ENCODE measurements at places on chromosomes 7 and 10.

DNA sequence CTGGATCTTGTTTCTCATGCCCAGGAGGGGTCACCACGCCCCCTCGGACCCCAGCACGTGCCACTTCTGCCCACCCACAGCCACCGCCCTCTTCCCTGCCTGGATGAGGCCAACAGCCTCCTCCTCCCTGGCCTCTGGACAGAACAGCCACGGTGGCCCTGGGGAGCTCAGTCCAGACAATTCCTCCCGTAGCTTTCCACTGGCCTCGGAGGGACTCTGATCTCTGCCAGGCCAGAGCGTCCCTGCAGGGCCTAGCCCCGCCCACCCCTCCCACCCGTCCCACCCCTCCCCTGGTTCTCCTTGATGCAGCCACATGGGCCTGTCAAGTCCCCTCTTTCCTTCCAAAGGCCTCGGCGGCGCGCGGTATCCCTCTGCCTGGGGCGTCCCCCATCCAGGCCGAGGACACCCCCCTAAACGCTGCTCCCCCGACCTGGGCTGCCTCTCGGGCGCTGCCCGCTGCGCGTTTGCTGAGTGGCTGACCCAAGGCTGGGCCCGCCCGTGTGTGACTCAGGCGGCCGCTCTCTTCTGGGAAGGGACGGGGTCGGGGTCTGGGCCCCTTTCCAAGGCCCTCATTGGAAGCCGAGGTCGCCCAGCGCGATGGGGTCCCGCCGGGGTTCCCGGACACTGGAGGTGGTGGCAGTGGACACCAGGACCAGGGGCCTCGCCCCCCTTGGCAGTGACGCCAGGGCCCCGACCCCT is 557 bp downstream of the TMEM120A start:
- peak; percentile 25 for DNase-seq

DNA sequence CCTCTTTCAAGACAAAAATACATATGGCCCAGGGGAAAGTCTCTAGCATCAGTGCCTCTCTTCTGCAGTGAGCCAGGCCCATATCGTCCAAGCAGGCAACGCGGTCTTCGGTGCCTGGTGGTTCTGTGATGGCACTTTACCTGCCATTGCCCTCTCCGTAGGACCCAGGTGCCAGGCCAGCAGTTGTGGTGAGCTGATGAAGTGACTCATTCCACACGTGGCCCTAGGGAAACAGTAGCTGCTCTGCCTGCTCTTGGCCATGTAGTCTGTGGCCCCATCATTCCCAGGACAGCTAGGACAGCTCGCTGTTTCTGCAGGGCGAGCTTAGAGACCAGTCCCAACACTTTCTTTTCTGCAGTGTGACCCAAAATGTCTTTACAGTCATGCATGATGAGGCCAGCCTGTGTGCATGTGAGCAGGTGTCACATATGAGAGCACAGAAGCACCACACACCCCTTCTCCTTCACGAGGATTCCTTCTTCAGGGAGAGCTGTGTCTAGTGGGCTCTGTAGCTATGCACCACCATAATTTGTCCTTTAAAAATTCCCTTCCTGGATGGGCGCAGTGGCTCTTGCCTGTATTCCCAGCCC is 39.0 kb downstream of the SVIL start:
- DNase-seq = no peak

- no peak for DNase-seq
Observed at GRCh38 chr10:48333856-48334255, 27.4 kb downstream of the MAPK8 start.

DNA sequence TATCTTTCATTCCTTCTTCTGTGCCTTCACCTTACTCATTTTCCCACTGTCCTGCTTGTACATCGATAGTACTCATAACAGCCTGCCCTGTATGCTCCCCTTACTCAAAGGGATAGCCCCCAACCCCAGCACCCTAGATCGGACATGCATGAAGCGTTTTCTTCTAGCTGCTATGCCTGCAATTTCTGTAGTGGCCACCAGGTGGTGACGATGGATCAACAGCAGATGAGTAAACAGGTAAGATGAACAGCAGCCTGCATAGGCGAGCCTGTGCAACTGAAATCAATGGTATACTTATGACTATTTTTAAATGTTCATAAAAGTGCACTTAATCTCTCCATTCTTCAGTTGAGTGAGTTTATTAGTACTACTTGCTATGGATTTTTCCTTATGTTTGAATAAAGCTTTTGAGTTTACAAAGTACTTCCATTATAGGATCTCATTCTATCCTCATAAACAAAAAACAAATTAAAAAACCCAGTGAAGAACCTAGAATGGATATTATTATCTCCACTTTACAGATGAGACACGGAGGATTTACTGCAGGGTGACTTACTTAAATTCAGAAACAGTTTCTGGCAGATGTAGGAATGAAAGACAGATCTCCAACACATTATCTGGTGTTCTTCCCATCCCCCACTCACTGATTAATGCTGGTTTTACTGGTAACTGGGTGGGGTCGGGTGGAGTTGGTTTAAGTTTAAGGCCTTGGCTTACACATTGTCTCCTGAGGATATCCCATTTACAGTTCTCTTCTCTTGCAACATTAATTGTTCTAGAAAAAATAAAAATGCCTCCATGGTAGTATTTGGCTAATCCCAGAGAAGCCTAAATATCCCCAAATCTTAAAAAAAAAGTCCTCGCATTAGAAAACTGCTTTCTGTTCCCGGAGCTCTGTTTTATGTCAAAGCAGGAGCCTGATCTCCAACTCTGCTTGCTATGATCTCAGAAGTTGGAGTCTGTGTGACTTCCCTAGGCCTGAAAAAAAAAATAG is 222.1 kb downstream of the GLI3 start:
- DNase-seq = peak; percentile 42

- DNase-seq = no peak
Observed at GRCh38 chr7:130413201-130413600, 27.6 kb downstream of the CEP41 start.

DNA sequence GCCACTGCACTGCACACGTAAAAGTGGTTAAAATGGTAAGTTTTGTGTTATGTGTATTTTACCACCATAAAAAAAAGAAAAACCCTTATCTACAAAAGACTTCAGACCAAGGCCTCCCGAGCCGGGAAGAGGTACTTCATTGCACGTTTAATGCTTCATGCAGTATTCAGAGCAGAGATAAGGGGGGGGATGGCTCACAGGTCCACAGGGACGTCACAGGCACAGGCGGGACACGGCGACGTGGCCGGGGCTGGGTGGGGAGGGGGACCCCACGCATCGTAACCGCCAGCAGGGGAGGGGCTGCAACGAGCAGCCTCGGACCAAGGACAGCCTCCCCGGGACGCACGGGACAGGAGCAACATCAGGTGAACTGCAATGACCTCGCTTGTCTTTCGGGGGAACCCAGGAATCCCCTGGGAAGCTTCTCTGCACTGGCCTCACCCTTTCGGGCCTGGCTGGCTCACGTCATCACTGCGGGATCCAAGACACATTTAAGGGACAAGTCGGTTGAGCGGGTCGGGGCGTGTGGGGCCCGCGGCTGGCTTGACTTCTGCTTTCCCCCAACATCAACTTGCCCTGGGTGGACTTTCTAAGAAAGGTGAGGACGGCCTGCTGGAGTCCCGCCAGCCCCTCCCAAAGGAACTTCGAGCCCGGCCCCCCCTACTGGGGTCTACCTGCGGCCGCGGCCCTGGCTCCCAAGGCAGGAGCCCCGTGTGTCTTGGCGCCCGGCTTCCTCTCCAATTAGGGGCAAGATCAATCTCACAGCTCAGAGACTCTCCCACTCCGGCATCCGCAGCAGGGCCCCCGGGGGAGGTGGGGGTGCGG is 29.6 kb upstream of the PDGFA start:
- no peak for DNase-seq

DNA sequence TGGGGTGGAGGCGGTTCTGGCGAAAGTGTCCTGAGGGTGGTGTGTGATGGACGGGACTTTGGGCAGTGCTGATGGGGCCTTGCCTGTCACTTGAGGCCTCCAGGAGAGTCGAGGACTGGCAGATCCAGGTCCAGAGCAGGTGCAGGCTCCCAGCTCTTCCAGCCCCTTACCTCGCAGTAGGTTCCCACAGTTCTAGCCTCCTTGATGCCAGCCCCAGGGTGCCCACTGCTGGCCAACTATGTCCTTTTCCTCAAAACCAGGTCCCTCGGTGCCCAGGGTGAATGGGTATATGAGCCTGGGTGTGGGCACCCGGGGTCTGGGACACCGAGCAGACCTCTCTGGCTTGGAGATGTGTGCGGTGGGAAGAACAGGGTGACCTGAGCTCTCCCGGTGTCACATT is 8.3 kb downstream of the FAM20C start:
- no peak for DNase-seq

- no peak for DNase-seq
Observed at GRCh38 chr7:5574770-5575269, 151.2 kb upstream of the TNRC18 start.

DNA sequence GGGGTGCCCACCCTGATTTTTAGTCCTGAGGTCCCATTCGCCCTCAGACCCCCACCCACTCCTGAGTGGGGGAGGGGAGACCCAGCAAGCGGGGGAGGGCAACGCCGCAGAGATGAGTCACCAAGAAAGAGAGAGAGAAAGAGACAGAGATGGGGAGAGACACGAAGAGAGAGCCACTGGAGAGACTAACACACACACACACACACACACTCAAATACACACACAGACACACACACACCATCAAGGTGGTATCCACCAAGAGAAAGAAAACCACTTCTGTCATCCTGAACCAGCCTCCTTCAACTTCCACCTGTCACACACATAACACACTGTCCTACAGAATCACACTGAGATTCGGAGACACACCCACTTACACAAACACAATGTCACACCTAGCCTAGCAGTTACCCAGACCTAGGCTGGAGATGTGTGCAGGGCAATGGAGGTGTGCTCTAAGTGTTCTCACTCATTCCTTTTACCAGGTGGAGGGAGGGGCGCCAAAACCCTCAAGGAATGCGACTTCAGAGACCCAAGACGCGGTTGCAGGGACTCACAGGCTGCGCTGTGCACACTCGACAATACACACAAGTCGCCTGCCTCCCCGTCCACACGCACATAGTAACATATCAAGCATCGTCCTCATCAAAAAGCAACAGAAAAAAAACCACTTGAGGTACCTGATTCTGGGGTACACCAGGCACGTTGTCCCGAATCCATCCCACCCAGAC is 3.9 kb upstream of the VGF start:
- DNase-seq = no peak

GRCh38 chr7:25118048-25118753 is 6.9 kb downstream of the CYCS start:
- no peak for DNase-seq

DNA sequence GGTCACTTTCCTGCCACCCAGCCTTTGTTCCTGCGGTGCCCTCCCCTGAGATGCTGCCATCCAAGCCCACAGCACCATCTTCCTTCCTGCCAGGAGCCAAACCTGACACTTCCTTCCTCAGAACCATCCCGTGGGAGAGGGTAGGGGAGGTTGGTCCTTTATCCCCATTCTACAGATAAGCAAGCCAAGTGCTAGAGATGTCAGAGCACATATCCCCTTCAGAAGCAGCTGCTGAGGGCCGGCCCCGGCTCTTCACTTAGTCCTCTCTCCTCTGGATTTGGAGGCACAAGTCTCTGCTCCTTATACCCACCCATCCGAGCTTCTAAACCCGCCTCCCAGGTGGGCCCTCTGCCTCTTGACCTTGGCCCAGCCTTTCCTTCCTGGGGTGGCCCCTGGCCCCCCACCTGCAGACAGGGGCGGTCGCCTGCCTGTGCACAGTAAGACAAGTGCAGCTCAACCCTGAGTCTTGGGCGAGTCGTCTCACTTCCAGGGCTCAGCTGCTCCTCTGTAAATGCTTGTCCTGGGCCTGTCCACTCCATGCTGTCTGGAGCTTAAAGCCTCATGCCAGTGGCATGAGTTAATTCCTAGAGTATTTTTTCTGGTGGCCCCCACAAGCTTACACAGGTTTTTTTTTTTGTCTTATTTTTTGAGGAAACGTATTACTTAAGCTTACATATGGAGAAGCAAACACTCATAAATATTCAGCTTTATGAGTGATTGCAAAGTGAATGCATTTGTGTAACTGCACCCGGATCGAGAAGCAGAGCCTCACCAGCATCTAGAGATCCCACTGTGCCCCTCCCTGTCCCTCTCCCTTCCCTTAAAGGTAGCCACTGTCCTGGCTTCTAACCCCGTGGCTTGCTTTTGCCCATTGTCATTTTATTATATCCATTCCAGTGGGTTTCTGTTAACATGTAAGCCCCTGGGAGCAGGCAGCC is 125.1 kb downstream of the CDH23 start:
- DNase-seq = no peak

GRCh38 chr7:105267244-105267643 is 121.5 kb downstream of the SRPK2 start:
- no peak for DNase-seq

DNA sequence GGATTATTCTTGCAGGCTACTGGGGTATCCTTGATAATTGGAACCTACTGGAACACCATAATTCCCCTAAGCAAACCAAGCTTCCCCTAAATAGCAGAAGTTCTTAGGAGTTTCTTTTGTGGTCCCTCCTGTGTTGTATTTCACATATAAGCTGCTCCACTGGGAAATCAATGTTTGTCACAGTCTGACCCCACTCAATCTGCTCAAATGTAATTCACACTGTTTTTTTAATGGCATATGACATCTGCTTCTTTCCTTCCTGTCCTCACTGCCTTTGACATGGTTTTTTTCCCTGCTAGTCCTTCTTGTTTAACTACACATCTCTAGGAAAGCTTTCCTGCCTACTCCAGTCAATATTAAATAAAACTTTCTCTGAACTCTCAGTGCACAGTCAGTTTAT is 1.8 kb upstream of the PTPRZ1 start:
- DNase-seq = no peak

DNA sequence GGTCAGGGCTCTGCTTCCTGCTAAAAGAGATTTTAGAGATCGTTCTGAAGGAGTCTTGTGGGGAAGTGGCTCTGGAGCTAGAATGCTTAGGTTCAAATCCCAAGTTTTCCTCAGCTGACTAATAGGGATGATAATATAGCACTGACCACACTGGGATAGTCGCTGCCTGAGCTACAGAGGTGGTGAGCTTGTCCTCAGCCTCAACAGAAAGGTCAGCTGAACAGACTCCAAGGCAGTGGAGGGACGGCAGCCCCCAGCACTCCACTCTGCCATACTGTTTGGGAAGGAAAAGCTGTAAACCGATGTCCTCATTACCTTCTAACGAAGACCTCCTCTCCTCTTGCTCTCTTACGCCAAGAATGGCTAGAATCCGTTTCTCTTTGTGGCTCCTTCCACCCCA is 36.2 kb downstream of the KAT6B start:
- DNase-seq = no peak

- peak; percentile 39 for DNase-seq
Observed at GRCh38 chr10:102118867-102119266, 1.3 kb downstream of the LDB1 start.
